Activated naive CD4-positive, alpha-beta T cell treated with Interleukin-2 at 50 U/mL for 16 hours (primary cell): ENCODE measurements at places on chromosomes 5 and 9.

DNA sequence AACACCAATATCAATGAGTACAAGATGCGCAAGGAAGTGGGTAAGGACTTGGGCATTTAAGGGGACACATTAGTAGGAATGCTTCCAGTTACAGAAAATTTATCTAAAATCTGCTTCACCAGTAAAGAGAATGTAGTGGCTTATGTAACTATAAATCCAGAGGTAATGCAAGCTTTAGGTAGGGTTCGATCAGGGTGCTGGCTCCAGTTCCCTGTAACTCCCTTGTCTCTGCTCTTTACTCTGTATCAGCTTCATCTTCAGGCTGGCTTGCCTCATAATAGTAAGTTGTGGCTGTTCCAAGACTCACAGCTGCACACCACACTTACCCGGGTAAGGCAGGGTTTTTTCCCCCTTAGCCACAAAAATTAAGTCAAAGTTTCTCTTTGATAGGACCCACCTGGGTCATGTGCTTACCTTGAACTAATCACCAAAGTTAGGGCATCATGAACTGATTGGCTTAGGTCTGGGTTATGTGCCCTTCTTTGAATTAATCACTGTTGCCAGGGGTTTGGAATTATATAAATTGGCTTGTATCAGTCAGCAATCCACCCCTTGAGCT is 35.5 kb downstream of the ARHGEF37 start:
- DNase-seq, result no peak

DNA sequence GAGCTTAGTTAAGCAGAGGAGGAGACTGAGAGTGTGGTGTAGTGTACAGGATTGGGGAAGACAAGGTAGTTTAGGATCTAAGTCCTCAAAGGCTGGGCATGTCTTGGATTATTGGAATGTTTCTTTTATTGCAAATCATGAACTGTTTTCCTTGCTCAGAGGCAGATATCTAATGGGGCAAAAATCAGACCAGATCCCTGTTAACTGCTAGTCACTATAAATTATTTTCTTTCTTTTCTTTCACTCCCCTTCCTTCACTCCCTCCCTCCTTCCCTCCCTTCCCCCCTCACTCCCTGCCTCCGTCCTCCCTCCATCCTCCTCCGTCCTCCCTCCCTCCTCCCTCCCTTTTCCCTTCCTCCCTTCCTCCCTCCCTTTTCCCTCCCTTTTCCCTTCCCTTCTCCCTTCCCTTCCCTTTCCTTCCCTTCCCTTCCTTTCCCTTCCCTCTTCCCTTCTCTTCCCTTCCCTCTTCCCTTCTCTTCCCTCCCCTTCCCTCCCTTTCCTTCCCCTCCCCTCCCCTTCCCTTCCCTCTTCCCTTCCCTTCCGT is 117.9 kb downstream of the WDR70 start:
- DNase-seq, result no peak

DNA sequence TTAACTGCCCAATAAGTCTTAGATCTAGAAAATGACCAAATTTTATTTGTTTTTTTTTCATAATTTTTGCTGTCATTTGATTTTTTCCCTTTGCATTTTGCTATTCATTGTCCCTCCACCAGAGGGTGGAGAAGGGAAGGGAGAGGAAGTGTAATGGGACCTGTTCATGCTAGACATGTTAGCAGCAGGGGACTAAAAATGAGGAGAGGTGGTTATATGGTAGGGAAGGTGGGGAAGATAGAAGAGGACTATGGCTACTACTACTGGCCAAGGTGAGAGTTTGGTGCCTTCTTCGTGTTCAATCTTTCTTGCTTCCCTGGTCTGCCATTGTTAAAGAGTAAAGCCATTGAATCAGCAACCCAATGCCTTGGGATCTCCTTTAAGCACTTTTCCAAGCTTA is 6.4 kb downstream of the GRIA1 start:
- no peak for DNase-seq

- DNase-seq, result no peak
These were observed 32.9 kb downstream of the NDUFS6 start for GRCh38 chr5:1834022-1834551.

DNA sequence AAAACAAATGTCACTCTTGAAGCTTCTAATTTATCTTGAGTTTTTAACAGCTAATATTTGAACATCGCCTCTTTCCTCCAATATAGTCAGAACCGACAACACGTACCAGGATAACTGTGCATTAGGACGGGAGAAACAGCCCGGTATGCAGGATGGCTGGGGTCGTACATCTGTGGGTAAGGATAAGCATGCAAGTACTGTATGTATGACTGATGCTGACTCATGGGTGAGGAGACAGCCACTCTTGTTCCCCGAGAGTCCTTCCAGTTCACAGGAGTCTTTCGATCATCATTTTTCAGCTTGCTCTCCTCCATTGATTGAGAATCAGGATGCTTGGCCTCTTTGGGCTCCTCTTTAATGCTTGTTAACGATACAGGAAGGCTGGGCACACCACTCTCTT is 102.3 kb downstream of the ZNF608 start:
- no peak for DNase-seq

GRCh38 chr9:22483528-22484070 is 37.0 kb downstream of the DMRTA1 start:
- no peak for DNase-seq

DNA sequence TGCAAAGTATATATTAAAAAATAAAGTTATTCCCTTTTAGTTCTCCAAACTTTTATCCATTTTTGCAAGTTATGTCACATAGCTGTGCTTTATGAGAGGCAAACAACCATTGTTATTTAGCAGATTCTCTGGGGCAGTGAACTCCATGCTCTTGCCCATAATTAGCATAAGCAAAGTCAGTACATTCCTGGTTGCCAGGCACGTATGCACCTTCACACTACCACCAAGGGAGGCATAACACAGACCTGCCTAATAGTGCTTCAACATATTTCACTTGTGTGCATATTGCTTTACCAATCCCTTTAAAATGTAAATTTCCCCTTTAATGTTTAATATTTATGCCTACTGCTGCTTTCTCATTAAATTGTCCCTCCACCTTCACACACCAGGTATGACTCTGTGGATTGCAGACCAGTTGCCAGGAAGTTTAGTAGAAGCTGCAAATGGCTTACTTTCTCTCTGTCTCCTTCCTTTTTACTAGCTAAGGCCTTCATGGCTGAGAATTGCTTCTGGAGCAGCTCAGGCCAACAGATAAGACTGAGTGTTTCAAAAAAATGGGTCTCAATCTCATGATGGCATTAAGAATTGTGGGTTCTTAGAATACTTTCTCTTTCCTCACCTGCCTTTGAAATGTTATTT is 388.2 kb downstream of the PRR16 start:
- no peak for DNase-seq

DNA sequence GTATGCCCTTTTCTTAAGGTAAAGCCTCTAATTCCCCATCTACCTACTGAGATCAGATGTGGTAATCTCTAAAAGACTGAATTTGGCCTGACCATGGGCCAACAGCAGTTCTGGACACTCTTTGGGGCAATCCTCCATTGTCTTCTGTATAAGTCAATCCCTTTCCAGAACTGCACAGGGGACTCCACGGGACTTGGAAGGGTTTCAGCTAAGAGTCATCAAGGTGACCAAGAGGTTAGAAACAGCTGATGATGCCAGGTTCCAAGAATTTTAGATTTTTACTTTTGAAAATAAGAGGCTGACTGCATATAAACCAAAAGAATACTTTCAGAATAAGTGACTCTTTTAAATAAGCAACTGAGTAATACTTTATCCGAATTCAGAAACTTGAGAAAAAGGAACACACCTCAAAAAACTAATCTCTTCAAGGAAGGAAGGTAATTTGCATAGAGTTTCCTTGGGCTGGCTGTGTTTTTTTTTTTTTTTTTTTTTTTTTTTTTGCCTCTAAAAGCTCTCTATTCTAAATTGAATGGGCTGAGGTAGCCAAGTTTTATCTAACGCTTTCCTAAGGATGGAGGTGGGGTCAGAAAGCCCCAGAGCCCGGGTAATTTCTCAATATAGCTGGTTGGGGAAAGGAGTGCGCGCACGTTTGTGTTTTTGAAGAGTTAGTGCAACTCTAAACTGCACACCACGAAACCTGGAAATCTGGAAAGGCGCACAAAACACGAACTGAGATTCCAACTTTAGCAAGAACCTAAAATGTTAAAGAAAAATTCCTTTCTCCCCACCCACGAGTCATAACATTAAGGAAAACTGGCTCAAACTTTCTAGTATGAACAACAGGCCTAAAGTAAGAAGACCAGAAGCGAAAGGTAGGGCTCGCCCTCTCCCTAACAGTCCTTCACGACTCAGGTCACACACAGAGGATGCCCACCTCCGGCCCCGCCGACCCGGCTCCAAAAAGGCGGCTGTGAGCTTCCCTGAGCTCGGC is 1.3 kb downstream of the VCP start:
- DNase-seq, result no peak

- DNase-seq, result no peak
These were observed 26.6 kb upstream of the LRRTM2 start for GRCh38 chr5:138901716-138902115.

- no peak for DNase-seq
These were observed 32.7 kb upstream of the SLCO6A1 start for GRCh38 chr5:102531506-102531905.

DNA sequence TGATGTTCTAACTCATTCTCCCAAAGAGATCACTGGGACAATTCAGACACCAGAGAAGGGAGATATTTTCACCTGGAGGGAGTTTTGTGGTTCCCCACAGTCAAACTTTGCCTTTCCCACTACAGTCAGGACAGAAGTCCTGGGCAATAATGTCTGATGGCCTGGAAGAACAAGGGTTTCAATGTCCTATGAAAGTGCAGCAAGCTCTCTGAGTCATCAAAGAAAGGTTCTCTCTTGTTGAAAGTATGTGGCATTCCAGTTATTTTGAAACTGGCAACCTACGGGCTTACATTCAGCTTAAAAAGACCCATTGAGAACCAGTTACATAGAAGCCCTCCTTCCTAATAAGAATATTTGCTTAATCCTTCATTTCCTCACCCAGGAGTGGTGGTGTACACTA is 103.9 kb downstream of the INSYN2B start:
- DNase-seq, result no peak

DNA sequence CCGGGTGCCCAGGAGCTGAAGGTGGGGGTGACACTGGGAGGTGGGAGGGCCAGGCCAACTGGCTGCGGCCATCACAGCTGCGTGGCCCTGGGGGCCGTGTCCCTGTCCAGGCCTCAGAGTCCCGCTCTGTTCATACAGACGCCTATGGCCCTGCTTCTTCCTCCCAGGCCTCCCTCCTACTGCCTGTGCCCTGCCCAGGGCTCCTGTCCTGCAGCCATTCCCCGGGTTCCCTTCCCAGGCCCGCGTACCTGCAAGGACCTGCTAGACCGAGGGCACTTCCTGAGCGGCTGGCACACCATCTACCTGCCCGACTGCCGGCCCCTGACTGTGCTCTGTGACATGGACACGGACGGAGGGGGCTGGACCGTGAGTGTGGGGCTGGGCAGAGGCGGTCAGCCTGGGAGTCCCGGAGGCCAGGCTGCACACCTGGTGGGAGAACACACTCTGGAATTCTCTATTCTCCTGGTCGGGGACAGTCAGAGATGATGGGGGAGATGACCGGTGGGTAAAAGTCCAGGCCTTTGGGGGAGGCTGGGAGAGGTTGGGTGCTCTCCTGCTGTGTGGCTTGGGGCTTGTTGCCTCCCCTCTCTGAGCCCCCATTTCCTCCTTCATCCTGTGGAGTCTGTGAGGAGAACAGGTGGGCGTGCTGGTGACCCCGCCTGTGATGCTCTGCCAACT is 4.5 kb downstream of the FCN2 start:
- DNase-seq, result no peak

GRCh38 chr5:170183816-170184687 is 48.7 kb upstream of the C5orf58 start:
- peak; percentile 24 for DNase-seq

DNA sequence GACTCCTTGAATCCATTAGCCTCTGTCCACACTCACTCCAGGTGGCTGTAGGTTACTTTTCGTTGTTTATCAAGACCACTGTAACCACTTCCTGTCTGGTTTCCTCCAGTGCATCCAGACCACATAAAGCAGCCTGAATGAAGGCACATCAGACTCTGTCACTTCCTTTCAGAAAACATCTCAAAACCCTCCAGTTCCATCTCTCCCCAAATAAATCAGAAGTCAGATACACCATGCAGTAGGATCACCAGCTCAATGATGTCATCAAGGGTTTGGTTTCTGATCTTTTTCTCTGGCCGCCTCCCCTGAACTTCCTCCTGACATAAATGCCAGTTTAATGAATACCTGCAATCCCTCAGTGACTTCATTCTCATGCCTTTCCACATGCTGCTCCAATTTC is 161.2 kb downstream of the ZNF462 start:
- no peak for DNase-seq

- DNase-seq, result no peak
These were observed 3.2 kb upstream of the MAMDC2 start for GRCh38 chr9:70040376-70040903.

GRCh38 chr5:45385321-45386058 is 310.7 kb downstream of the HCN1 start:
- no peak for DNase-seq

DNA sequence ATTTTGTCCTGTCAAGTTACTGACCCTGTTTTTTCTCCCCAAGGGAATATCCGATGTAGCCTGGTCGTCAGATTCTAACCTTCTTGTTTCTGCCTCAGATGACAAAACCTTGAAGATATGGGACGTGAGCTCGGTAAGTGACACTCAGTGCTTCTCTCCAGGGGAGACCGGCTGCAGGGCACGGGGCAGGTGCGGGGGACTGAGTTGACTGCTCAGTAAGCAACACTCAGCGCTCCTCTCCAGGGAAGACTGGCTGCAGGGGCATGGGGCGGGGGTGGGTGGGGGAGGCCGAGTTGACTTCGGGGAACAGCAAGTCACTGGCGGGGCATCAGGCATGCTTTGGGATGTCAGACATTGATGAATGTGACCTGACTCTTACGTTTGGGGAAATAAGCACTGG is 6.0 kb downstream of the WDR5 start:
- DNase-seq, result no peak

GRCh38 chr9:92980085-92980745 is 32.9 kb downstream of the FGD3 start:
- DNase-seq, result peak; percentile 23

DNA sequence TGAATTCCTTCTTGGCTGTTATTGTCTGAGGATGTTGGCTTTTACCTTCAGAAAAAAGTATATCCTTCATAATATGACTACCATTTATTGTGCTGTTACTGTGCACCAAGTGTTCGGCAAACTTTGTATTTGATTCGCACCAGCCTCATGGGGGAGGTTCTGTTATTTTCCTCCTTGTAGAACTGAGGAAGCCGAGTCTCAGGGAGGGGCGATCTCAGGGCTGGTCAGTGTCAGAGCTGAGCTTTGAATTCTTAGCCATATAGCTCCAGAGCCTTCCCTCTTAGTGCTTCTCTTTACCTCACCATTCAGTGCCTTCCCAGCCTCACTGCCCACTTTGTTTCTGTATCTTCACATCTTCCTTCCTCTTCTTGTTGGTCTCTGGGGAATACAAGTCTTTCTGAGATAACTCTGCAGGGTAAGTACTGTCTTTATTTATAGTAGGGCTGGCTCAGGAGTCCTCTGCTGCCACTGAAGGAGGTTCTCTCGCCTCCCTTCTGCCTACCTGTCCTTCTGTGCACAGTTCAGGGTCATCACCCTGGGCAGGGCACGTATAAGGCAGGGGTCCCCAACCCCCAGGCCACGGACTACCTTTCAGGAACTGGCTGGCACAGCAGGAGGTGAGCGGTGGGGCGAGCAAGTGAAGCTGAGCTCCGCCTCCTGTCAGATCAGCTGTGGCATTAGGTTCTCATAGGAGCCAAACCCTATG is 48.4 kb downstream of the GALNT10 start:
- DNase-seq, result no peak

GRCh38 chr5:177500685-177501522 is 3.5 kb upstream of the PDLIM7 start:
- DNase-seq, result peak; percentile 86
